ENCODE measurements at places on chromosomes 11 and 22. TPM values are rescaled to one million over a fixed set of nuclear protein-coding genes. Genes with fewer than 3 reads are reported as not detected.

The OR51G2 gene
- total RNA-seq: not detected

DNA sequence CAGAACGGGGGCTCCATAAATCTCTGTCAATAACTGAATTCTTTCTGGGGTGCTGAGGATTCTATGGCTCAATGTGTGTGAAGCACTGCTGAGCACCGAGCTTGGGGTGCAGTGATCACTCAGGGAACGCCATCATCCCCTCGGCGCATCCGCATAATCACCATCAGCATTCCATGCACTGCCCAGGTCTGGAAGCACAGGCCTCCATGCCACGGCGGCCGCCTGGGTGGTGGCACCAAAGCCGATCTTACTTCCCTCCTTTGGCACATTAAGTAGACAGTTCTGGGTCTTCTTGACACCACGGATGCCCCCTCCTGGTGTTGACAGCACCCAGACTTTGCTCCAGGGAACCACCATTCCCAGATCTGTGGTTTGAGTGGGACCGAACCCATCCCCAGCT, 15.6 kb downstream of the LTO1 start:
- DNase-seq: no peak

GRCh38 chr11:73145986-73146575, 4.0 kb upstream of the FCHSD2 start:
- DNase-seq: no peak

The PARVG gene
- total RNA-seq: not detected

The TBX10 gene
- total RNA-seq: not detected

GRCh38 chr11:117511483-117511930, 183.9 kb downstream of the CEP164 start:
- no peak for DNase-seq

- no peak for DNase-seq
These were observed 62.1 kb upstream of the SESN3 start for GRCh38 chr11:95293116-95293515.

GRCh38 chr22:45572444-45572843, 69.8 kb downstream of the FBLN1 start:
- peak; percentile 66 for DNase-seq

DNA sequence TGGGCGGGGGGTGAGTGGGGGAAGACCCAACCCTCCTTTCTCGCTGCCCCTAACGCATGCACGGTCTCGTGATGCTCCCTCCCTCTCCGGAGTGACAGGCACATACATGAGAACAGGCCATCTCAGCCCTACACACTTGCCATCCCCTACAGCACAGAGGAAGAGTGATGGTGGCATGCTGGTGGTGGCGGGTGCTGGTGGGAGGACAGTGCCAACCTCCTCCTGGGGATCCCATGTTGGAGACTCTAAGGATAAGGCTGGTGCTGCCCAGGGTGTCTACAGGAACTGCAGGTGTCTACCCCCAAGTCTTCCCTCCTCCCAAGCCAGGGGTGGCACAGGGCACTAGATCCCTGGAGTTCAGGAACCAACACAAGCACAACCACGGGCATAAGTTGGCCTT, 6.7 kb upstream of the NLRX1 start:
- no peak for DNase-seq

The AQP11 gene
- total RNA-seq: 0.18 TPM

The ARL2 gene
- 93.3 TPM for total RNA-seq

The ANKK1 gene
- 1.4 TPM for total RNA-seq

The MRE11 gene
- 18.7 TPM for total RNA-seq

GRCh38 chr11:103202048-103202651, 92.9 kb downstream of the DYNC2H1 start:
- DNase-seq: peak; percentile 9

The WT1 gene
- not detected for total RNA-seq

DNA sequence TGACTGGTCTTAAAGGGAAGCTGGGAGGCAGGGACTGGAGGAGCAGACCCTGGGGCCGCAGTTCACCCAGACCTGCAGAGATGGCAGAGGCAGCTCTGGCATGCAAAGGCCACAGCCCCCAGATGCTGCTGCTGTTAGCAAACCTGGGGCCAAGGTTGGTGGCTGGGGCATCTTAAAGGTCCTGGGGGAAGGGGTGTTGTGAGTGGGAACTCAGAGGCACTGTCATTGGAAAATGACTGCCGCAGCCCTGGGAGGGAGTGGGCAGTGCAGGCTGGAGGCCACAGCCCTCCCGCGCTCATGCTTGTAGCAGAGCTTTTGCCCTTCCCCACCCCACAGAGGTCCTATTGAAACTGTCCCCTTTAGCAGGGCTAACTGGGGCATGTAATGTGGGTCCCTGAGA, 111.8 kb downstream of the CTTN start:
- no peak for DNase-seq

DNA sequence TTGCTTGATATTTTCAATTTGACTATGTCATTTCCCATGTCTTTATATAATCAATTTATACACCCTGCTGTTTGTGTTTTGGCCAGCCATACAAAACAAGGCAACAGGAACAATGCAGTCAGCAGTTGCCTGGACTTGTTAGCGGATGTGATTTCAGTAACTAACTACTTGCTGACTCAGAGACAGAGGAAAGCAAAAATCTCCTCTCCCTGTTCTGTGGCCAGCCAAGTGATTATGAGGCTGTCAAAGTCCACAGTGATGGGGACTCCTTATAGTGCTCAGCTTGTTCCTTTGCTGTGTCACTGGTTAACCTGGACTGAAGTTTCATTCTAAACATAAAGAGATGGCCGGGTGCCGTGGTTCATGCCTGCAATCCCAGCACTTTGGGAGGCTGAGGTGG, 32.6 kb upstream of the APLP2 start:
- peak; percentile 89 for DNase-seq

GRCh38 chr22:35376728-35377472, 4.0 kb upstream of the HMOX1 start:
- DNase-seq: peak; percentile 91

DNA sequence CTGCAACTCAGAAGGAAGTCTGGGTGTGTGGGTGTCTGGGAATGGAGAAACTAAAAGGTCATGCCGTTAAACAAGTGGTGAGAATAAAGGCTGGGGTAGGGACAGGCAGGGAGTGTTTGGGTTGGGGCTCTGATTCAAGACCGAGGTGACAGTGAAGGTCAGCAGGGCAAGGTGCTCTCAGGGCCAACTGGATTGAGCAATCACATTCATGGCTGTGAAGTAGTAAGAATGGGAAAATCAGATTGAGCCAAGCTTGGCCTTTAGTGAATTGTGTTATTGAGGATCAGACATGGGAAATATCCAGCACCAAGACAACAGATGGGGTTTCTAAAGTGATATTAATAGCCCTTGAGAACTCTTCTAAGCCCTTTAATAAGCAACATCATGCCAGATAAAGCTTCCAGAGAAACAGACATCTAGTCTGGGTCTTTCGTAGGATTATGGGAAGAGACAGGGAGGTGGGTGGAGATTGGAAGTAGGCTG, 24.3 kb downstream of the SCN3B start:
- DNase-seq: no peak

- no peak for DNase-seq
These were observed 53.7 kb upstream of the CCDC34 start for GRCh38 chr11:27416568-27417176.

The NXPE4 gene
- total RNA-seq: not detected

GRCh38 chr11:47186076-47186699, at the start of gene PACSIN3:
PACSIN3 (minus strand) TSS chr11:47186434; CDS start chr11:47182727, 3,707 bp downstream.
- no peak for DNase-seq

GRCh38 chr11:70331901-70332300, 61.4 kb downstream of the PPFIA1 start:
- DNase-seq: no peak

DNA sequence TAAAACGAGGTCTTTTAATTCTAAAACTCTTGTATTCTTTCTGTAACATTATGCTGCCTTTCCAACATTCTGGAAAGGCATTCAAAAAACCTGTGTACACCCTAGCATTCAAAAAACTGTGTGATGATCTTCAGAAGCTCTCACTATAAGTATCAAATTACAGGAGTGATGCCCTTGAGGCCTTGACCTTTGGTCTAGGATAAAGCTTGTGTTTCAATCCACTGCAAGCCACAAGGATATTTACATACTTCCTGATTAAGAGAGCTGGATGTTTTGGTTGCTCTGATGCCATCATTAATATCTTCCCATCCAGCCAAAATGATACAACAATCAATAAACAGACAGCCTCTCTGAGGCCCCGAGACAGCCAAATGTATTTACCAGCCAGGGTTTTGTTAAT, 11.9 kb downstream of the CLPB start:
- no peak for DNase-seq

GRCh38 chr11:70908223-70908622, 344.2 kb downstream of the SHANK2 start:
- DNase-seq: no peak

DNA sequence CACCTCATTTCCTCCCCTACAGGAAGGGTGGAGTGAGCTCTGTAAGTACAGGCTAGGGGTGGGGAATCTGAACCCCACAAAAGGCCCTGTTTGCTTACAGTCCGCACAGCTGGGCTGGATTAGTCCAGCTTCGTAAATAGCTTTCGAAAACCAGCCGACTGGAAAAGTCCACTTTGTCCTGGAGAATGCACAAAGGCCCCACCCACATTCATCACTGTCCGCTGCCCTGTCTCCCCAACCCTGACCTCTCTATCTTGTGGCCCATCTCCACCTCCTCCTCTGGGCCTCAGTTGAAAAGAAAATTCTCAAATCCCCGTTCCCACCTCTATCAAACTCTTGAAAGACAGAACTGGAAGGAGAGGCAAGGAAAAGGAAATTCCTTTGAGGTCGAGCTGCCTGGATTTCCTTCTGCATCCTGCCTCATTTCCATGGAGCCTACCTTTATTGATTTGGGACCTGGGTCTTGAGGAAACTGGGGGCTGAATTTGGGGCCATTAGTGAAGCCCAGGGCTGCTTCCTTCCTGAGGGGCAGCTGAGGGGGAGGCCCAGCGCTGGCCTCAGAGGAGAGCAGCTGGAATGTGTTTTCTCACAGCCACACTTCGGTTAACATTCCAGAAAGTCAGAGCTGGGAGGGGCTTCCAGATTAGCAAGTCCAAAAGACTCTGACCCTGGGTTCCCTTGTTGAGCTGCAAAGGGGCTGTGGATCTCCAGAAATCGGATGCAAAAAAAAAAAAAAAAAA, 147.6 kb downstream of the FBXO7 start:
- DNase-seq: no peak

DNA sequence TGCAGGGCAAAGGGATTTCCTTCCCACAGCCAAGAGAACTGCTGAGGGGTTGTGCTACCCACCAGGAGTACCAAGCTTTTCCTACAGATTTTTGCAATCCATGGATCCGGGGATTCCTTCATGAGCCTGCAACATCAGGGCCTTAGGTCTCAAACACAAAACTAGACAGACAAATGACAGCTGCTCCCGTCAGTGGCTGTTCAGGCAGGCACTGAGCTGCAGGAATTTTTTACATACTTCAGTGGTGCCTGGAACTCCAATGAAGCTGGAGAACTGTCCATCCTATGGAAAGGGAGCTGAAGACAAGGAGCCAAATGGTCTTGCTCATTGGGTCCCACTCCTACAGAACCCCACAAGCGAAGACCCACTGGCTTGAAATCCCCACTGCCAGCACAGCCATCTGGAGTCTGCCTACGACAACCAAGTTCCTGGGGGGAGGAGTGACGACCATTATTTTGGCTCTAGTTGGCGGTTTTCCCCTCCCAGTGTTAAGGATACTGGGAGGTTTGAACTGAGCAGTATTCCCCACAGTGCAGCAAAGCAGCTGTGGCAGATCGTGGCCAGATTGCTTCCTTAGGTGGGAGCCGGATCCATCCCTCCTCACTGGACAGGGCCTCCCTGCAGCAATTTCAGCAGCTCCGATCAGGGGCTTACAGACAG, 157.7 kb upstream of the TMEM45B start:
- no peak for DNase-seq

DNA sequence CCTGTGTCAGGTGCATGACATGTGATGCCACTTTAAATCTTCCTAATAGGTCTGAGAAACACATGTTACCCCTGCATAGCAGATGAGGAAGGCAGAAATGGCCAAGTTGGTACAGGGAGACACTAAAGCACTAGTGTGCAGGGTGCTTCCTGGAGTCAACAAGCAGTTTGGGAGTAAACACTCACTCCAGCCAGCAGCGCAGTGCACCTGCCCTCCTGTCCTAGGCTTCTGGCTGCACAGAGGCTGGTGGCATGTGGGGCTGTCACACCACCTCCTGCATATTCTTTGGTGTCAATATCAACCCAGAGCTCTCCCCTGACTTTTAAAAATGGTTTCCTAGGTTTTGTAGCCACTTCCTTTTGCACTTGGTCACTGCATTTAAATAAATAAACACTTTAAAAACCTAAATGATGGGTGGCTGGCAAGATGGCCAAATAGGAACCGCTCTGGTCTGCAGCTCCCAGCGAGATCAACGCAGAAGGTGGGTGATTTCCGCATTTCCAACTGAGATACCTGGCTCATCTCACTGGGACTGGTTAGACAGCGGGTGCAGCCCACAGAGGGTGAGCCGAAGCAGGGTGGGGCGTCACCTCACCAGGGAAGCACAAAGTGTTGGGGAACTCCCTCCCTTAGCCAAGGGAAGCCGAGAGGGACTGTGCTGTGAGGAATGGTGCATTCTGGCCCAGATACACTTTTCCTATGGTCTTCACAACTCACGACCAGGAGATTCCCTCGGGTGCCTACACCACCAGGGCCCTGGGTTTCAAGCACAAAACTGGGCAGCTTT, 33.5 kb downstream of the GAB4 start:
- DNase-seq: no peak

The PDE2A gene
- 1.4 TPM for total RNA-seq

- DNase-seq: no peak
These were observed 31.8 kb downstream of the EIF3M start for GRCh38 chr11:32615422-32615821.

The GALNT18 gene
- total RNA-seq: 36.0 TPM

The MPEG1 gene
- not detected for total RNA-seq

The CATSPERZ gene
- total RNA-seq: 0.44 TPM

The RAG1 gene
- 1.5 TPM for total RNA-seq

DNA sequence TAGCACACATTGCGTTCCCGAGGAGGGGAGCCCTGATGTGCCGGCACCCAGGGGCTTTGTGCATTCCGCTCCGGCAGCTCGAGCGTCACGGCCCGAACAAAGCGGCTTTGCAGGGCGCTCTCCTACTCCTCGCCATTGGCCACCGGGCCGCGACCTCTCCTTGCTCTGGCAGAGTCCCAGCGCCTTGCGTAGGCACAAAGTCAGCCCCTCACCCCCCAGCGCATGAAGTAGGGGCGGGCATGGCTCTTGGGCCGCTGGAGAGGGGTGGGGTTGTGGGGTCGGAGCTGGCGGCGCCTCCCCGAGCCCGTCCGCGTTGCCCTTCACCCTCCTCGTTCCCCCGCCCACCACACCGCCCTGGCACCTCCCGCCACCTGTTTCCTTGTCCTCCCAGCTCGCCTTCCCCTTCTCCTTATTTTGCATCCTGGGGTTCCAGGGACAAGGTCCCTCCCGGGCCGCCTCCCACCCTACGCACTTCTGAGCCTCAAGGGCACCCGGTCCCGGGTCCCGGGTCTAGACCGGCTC, 753 bp upstream of the PPARA start:
- no peak for DNase-seq
